ENCODE measurements at places on chromosomes 1 and 21. TPM values are rescaled to one million over a fixed set of nuclear protein-coding genes. Genes with fewer than 3 reads are reported as not detected.

- DNase-seq, result no peak
Observed at GRCh38 chr1:48678710-48679505, 97.8 kb downstream of the BEND5 start.

The LRRC8B gene
- total RNA-seq, result 24.0 TPM

DNA sequence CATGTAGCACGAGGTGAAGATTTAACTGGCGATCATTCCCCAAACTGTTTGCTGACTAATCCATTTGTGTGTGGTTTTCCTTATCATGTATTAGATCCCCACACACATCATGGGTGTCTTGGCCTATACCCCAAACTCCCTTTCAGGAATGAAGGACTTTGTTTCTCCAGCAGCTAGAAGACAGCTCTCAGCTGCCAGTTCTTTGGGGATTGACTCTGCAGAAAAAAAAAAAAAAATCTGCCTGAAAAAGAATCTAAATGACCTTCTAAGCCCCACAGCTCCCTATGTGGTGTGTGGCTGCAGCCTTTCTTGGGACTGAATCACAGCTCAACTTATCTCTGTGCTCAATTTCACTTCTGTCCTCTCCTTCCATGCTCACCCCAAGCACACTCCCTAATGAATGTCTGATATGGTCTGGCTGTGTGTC is 256.3 kb upstream of the DUSP10 start:
- DNase-seq, result no peak

DNA sequence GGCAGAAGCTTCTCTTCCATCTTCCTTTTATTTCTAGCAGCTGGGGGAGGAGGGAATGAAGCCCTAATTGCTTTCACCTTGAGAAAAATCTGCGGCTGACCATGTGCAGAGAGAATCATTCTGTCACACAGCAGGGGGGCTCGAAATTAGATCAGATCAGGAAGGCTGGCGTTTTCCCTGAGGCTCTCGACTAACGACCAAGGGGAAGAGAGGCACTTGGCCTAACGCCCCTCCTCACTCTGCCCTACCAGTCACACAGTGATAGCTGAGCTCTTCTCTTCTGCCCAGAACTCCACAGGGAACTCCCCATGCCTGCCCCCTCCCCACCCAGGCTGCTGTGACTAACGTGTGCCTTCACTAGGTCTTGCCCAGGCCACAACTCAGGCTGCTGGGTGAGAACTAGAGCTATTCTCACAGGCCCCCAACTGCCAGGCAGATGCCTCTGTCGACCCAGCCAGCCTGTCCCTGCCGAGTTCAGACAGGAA is 26.5 kb upstream of the KHDRBS1 start:
- DNase-seq, result no peak

- no peak for DNase-seq
Observed at GRCh38 chr21:14095056-14095455, 115.7 kb downstream of the LIPI start.

GRCh38 chr1:189496768-189497167 is 980.9 kb downstream of the BRINP3 start:
- DNase-seq, result no peak

The KDF1 gene
- 0.62 TPM for total RNA-seq

The LORICRIN gene
- not detected for total RNA-seq

The CLDN17 gene
- not detected for total RNA-seq

The LCE7A gene
- not detected for total RNA-seq

- no peak for DNase-seq
Observed at GRCh38 chr1:41874151-41874719, 44.5 kb downstream of the HIVEP3 start.

DNA sequence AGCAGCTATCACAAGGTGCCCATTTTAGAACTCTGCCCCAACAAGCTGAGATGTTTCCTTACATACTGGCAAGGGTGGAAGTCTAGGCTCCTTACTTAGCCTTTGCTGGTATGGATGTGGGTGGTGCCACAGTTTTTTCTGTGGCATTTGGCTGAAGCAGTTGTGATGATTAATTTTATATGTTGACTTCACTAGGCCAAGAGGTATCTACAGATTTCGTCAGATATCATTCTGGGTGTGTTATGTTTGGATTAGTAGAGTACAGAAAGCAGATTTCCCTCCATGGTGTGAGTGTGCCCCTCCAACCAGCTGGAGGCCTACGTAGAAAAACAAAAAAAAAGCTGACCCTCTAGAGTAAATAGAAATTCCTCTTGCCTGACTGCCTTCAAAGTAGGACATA is 317.0 kb downstream of the BARHL2 start:
- DNase-seq, result no peak

Measured in T-helper 17 cell (primary cell).